ENCODE measurements at places on chromosomes 12 and 14. TPM values are rescaled to one million over a fixed set of nuclear protein-coding genes. Genes with fewer than 3 reads are reported as not detected.

The DEGS2 gene
- total RNA-seq: not detected

The GPR137C gene
- total RNA-seq: 0.85 TPM

DNA sequence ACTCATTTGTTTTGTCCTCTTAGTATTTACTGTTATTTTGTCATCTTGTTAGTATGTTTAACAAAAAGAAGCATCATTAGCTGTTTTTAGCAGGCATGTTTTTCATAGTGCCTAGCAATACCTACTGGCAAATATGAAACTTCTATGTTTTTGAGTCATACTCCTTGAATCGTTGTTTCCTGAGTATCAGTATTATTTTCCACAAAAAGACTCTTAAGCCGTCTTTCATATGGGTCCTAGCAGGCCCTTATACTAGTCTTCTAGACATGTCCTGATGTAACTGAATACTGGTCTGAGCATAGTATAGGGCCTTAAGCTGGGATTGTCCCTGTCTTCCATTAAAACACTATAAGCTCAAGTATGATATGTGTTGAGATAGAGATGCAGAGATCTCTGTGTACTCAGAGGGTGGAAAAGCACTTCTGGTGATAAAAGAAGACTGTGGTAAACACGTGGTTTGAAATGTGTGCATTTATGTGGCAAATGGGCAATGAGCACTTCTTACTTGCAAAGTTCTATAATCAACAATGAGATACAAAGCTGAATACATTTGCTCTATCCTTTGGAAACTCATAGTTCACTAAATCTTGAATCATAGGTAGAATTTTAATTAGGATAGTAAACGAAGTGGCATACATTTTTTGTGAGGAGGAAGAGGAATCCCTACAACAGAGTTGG is 348.8 kb downstream of the PDZRN4 start:
- no peak for DNase-seq
- no peak overlapping the region for H3K4me3 ChIP-seq
- H3K27me3 ChIP-seq: peaks cover 2% of the 10 kb centered on the region
- no peak overlapping the region for H3K27ac ChIP-seq
- H3K36me3 ChIP-seq: no peaks in the 10 kb centered on the region

DNA sequence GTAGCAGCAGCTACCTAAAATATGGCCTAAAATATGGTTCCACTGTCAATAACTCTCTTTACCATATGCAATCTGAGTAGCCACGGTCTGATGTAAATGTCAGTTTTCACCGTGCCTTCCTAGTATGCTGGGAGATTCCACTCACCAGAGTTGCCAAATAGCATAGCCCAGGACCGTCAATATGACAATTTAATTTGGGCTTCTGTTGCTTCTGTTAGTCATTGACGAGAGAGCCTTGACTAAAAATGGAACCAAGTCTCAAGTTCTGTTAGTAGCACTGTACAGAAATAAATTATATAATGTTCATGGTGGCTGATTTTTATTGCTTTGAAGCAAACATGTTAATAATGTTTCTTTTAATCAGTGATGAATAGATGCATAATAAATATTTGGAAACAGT is 348.4 kb downstream of the BCAT1 start:
- no peak for DNase-seq
- no peaks in the 10 kb centered on the region for H3K36me3 ChIP-seq
- H3K4me1 ChIP-seq: peaks cover 8% of the 10 kb centered on the region
- no peaks in the 10 kb centered on the region for H3K27me3 ChIP-seq
- H3K27ac ChIP-seq: no peak overlapping the region

DNA sequence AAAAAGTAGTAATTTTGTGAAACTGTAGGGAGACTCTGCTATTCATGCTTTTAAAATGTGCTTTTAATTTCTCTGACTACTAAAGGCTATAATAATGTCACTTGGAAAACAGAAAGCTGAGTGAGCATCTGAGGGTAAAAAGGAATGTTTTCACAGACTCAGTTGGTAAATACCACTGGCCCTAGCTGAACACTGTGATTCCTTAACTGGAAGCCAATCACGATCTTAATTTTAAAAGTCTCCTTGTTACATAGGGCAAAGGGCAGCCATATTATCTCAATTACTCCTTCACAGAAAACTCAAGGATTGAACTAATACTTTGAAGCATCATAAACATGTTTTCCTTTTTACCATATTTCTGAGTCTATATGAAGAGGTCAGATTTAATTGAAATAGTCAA is 41.9 kb downstream of the PAWR start:
- H3K36me3 ChIP-seq: no peaks in the 10 kb centered on the region
- DNase-seq: no peak
- no peak overlapping the region for H3K4me3 ChIP-seq
- H3K27me3 ChIP-seq: no peaks in the 10 kb centered on the region
- H3K27ac ChIP-seq: no peak overlapping the region

DNA sequence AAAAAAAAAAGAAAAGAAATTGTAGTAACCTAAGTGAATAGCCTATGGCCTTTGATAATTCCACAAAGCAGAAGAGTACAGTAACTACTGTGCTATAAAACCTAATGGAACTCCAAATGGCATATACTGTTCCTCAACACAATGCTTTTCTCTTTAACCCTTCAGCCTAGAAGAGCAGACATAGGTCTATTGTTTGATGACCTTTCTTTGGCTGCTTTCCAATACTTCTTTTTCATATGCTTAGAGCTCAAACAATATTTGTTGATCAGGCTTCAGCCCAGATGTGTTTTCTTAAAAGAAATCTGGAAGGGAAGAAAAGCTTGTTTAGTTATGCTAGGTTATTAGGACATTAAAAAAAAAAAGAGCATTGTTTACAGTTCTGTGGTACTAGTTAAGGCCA is 116.4 kb downstream of the NTN4 start:
- H3K27me3 ChIP-seq: peaks cover 7% of the 10 kb centered on the region
- H3K27ac ChIP-seq: no peak overlapping the region
- no peak overlapping the region for H3K4me3 ChIP-seq
- H3K36me3 ChIP-seq: no peaks in the 10 kb centered on the region
- H3K4me1 ChIP-seq: no peaks in the 10 kb centered on the region

The CACNA1C gene
- total RNA-seq: 0.26 TPM

DNA sequence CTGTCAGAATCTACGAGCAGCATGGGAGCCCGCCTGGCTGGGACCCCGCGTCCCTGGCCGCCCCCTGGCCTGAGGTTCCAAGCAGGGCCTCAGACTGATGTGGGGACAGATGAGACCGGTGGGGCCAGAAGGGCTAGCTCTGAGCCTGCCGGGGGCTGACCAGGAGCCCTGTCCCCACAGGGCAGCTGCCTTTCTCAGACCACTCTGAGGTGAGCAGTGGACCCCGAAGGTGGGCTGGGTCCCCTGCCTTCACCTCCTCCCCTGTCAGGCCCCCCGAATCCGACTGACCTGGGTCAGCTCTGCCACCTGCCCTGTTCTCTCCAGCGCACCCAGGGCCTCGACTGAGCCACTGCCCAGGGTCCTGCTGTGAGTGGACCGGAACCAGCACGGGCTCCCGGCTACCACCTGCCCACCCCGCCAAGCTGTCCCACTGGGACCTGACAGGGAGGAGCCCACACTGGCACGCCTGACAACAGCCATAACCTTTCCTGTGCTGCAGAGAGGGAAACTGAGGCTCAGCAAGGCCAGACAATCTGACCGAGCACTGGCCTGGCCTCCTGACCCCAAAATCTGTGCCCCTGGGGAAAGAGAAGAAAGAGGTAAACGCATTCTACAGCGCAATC is 29.7 kb upstream of the TMEM179 start:
- no peaks in the 10 kb centered on the region for H3K36me3 ChIP-seq
- no peak overlapping the region for H3K4me3 ChIP-seq
- no peak for DNase-seq
- peaks cover 4% of the 10 kb centered on the region for H3K27me3 ChIP-seq
- H3K27ac ChIP-seq: no peak overlapping the region

The FGFR1OP2 gene
- 78.6 TPM for total RNA-seq

Data from activated CD8-positive, alpha-beta memory T cell treated with anti-CD3 and anti-CD28 coated beads, Interleukin-2, amount 10 ng/mL, durations not matched to agents 7 days and 5 days (primary cell).